Left forelimb (tissue), 1 donor: ENCODE measurements at places on chromosomes 16 and 17.

- no peak for DNase-seq
These were observed 308.2 kb downstream of the XYLT1 start for GRCh38 chr16:17162560-17162959.

GRCh38 chr16:54031107-54031760 is 255.4 kb downstream of the IRX3 start:
- DNase-seq: no peak

GRCh38 chr16:85605051-85605911 is 7.8 kb upstream of the GSE1 start:
- no peak for DNase-seq

- DNase-seq: peak; percentile 22
These were observed 367.9 kb downstream of the SOX9 start for GRCh38 chr17:72488555-72489271.

- DNase-seq: peak; percentile 78
These were observed at the start of gene TMEM98 for GRCh38 chr17:32927724-32928585. Gene TMEM98, plus strand, starts transcription at chr17:32928153. Its CDS starts 3,376 bp downstream, at chr17:32931529.

GRCh38 chr16:48478393-48478792 is 93.2 kb upstream of the SIAH1 start:
- DNase-seq: no peak

- no peak for DNase-seq
These were observed 682 bp downstream of the XAF1 start for GRCh38 chr17:6756425-6757031.

DNA sequence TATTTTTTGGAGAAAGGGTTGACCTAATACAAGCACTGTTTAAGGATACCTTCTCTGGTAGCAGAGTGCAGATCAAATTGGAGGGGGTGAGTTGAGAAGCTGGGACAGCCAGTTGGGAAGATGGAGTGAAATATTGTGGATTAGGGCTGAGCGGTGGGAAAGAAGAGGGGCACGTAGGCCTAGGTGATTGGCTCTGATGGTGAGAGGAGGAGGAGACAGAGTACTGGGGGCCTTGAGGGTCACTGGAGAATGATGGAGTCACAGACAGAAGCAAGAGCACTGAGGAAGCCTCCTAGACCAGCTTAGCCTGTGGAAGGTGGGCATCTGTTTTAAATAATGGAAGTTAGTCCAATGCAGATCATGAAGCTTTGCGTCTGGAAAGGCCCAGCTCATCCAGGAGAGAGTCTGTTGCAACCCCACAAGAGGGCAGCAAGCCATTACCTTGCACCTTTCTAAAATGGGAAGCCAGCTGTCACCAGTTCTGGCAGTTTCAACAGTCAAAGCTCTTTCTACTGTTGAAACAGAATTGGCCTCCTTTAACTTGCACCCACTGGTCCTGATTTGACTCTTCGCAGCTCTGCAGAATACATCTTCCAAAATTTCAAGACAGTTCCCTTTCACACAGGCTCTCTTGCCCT is 11.8 kb downstream of the SLC9A5 start:
- DNase-seq: peak; percentile 58

DNA sequence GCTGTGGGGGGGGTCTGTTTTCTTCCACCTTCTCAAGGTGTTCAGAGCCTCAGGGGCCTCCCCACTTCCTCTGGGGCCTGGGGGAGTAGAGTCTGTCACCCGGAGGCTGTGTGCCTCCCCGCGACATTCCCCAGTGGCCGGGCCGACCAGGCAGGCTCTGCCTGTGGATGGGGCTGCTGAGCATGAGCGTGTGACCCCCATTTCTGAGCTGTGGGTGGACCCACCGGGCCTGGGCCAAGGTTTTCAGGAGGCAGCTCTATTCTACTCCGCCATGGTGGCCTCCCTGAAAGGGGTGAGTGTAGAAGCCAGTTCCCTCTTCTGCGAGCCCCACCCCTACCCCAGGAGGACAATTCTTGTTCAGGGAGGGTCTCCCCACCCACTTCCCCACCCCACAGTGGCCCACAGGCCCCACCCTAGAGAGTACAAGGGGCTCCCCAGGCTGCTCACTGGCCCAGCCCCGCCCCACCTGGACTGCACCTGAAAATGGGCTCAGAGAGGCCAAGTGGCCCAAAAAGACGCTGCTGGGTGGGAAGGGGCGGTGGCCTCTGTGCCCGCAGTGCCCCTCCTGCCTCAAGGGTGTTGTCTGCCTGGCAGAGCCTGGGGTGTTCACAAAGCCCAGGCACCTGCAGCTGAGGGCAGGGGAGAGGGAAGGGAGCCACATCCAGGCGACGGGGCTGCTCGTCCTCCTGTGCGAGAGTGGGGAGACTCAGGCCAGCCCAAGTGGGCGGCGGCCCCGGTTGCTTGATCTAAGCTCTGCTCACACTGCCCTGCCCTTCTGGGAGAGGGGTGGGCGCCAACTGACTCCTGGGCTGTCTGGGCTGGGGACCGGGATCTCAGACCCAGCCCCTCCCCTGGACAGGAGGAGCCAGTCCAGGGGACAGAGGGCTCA is 1.3 kb downstream of the MSLN start:
- no peak for DNase-seq

- DNase-seq: no peak
These were observed 19.6 kb upstream of the EFCAB13 start for GRCh38 chr17:47304186-47304585.

- no peak for DNase-seq
These were observed 176.6 kb downstream of the RBFOX3 start for GRCh38 chr17:79434215-79434614.

DNA sequence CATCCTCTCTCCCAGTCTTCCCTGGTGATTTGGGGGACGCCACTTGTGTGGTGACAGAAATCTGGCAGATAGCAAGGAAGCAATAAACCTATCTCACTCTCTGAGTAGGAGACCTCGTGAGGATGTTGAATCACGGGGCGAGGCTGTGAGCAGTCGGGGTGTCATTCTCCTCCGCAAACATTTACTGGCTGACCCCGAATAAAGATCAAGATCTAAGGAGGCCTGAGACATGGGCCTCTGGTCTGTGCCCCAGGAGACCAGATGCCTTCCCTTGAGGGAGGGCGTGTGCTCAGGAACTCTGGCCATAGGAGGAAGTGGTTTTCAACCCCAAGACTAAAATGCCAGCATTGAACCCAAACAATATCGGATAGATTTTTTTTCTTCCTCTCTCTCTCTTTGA is 53.1 kb downstream of the FOXL1 start:
- no peak for DNase-seq
